Effector CD8-positive, alpha-beta T cell (primary cell): ENCODE measurements at places on chromosomes 7 and 10.

GRCh38 chr10:119614686-119615085, 17.9 kb upstream of the TIAL1 start:
- no peak for DNase-seq

- no peak for DNase-seq
These were observed 1.5 kb upstream of the SAP25 start for GRCh38 chr7:100575206-100575631.

DNA sequence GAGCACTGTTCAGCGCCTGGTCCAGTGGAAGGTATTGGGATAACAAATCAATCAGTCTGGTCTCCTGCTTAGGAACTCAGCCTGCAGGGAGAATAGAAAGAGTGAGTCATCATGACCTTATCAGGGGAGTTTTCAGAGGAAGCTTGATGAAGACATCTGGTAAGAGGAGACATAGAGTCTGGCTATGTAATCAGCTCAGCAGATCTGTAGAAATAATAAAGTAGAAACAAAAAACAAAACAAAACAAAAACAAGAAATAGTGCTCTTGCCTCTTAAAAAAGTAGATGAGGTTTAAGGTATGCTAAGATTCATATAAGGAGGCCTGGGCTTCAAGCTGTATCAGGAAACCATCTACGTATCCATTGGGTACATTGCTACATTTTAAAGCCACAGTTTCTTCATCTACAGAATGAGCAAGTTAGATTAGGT, 14.4 kb downstream of the TAS2R41 start:
- DNase-seq = no peak

GRCh38 chr7:34622771-34623250, 35.2 kb upstream of the NPSR1 start:
- no peak for DNase-seq

DNA sequence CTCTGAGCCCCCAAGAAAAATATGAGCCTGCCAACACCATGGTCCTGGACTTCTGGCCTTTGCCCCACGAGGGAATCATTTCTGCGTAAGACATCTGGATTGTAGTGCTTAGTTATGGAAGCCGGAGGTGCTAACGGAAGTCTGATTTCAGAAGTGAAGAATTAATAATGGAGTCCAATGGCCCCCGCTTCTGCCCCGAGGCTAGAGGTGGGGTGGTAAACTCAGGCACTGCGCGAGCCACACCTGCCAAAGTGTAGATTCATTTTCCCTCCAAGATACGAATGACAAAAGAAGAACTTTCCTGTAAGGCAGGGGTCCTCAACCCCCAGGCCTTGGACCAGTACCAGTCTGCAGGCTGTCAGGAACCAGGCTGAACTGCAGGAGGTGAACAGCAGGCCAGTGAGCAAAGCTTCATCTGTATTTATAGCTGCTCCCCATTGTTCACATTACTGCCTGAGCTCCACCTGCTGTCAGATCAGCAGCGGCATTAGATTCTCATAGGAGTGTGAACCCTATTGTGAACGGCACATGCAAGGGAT, 22.3 kb downstream of the CNPY1 start:
- DNase-seq = no peak

- DNase-seq = no peak
These were observed 211.3 kb upstream of the PPP2R2D start for GRCh38 chr10:131689486-131689885.

DNA sequence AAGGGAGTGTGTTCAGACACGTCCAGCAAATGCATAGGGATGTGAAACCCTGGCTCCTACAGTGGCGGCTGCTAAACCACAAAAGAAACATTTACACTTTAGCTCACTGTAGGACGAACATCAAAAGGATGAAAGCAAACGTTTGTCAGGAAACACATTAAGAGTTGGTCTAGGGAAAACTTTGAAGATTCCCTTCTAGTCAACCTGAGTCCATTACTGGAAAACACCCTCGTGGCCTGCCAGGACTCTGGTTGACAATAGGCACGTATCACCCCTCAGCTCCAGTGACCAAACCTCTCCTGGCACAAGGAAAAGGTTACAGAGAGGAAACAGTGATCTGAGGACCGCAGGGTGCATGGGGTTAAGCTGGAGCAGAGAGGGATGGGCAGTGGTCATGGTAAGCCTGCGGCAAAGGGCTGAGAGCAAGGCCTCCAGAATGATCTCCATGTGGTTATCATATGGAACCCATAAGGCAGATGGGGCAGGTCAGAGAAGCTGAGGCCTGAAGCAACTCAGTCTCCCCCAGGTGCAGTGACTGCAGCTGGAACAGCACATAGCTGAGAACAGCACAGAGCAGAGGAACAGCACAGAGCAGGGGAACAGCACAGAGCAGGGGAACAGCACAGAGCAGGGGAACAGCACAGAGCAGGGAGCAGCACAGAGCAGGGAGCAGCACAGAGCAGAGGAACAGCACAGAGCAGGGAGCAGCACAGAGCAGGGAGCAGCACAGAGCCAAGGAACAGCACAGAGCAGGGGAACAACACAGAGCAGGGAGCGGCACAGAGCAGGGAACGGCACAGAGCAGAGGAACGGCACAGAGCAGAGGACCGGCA, 49.9 kb downstream of the CHST15 start:
- DNase-seq = no peak

DNA sequence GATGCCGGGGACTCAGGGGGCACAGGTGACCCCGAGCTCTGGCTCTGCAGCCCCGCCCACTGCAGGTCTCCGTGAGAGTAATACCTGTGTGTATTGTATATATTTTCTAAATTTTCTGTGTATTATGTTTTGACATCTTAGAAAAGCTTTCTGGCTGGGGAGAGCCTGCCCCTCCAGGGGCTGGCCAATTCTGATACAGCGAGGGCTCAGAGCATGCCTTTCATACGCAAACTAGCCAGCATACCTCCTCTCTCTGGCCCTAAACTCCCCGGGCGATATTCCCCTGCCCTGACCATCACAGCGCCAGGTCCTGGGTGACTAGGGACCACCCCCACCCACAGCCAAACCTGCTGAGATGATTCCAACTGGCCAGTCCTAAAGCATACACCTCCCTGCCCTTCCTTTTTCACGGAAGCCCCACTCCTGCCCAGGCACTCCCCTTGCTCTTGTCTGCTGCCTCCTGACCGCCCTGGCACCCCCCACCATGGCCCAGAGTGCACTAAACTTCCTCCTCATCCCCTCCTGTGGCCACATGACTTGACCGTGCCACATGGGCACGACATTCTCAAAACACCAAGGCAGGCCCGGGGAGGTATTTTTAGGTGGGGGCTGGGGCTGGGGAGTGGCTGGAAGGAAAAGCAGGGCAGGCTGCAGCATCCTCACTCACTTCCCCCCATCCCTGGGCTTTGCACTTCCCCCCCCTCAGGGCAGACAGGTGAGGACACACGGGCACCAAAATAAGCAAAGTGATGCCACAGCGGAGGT, 61.5 kb downstream of the INSIG1 start:
- DNase-seq = no peak

DNA sequence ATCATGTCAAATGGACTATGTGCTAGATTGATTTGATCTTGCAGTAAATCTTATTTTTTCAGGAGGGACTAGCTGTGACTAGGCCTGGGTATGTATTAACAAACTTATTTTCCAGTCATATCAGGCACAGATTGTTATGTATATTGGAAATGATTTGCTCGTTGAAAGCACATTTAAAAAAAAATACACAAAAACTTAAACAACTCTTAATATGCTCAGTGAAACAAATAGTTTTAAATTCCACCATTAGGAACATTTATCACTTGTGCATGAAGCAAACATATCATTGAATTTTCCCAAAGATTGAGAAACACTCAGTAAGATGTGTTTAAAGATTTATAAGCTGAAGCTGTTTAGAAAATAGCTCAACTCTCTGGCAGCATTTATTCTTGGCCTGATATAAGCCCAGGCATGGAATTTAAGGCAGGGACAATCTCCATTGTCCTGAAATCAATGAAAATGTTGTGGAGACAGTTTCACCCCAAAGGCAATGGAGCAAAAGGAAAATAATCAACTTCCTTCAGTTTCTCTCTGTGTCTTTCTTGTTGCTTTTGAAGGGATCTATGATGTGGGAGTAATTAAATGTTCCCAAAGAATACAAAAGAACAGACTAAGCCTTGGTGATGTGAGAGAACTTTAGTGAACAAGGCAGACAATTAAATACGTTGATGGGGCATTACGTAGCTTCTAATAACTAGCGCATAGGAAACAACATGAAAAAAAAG, 250.3 kb downstream of the GPR37 start:
- DNase-seq = no peak

DNA sequence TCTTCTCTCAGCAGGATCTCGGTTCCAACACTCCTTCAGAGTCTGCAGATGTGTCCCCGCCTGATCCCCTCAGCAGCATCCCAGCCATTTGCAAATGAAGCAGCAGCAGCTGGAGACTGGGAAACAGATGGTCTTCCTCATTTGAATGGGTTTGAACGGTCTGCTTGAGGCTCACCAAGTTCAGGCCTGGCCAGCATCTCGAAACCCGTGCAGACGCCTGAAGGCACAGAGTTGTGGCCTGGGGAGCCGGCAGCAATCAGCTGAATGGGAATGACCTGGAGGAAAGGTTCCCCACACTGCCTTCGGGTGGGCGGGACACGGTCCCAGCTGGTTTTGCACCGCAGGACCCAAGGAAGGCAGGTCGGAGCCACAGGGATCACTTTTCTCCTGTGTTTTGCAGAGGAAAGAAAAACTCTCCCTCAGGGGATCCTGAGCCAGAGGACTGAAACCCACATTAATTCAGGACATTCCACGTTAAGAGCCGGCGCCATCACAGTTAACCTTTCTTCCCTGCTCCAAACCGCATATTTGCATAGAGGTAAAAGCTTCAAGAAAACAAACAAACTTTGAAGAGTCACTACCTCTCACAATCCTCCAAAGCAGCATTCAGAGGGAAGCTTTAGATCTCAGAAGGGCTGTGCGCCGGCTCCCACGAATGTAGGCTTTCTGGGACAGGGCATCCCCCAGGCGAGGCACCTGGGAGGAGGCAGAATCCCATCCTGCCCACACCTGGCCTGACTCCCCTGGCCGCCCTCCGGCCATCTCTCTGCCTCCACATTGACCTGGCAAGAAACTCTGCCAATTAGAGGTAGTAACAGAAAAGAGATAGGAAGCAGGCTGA, 17.7 kb downstream of the FGFR2 start:
- DNase-seq = no peak

GRCh38 chr10:28704464-28705161, 27.3 kb downstream of the BAMBI start:
- no peak for DNase-seq

- DNase-seq = no peak
These were observed 80.6 kb downstream of the USP6NL start for GRCh38 chr10:11530806-11531205.

DNA sequence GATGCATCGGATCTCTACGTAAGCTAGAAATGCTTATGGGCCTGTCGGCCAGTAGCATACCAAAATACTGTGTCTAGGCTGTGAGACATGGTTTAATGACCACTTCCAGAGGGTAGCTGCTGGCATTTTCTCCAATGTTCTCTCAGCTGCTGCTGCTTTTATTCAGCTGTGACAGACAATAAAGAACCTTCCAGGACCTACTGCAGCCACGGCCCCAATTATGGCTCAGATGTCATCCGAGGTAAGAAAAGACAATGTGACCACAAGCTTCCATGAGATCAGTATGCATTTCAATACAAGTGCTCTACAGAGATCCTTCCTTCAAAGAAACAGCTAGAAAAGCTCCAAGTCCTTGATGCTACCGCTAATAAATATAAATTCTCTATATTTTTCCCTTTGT, 256.2 kb downstream of the SDHAF3 start:
- no peak for DNase-seq

DNA sequence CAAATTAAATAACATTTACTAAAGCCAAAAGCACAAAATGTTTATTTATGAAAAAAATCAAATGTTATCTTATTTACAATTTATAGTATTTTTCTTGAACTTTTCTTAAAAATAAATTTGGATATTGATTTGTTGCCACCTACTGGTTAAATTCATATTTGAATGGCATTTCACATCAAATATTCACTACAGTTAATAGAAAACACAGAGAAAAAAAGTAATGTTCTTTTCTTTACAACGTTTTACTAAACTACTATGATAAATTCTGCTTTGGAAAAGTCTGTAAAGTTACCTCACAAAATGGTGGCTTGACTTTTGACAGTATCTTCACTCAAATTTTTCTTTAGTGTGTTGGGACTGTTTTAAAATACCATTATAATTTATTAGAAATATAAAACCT, 52.7 kb downstream of the SRPK2 start:
- no peak for DNase-seq

- DNase-seq = no peak
These were observed 31.1 kb downstream of the LMTK2 start for GRCh38 chr7:98137826-98138151.

GRCh38 chr7:94578614-94579013, 69.0 kb downstream of the CASD1 start:
- no peak for DNase-seq

DNA sequence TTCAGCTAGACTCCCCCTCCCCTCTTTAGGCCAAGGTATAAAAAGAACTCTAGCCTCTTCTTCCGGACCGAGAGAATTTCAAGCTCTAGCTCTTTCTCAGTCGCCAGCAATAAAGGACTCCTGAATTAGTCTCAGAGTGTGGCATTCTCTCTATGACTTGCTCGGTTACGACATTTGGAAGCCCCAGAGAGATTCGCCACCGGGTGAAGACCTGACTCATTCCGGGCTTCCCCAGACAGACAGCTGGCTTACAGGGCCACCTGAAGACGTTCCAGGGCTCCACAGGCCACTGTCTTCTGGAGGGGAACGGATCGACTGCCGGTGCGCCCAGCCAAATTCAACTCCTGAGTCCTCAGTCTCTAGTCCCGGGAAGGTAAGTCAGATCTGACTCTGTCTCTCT, at the start of gene AKR1B15:
AKR1B15 (plus strand) TSS at position 234 of the 400 bp plus-strand sequence. CDS start 15,510 bp downstream, outside the sequence.
- no peak for DNase-seq

DNA sequence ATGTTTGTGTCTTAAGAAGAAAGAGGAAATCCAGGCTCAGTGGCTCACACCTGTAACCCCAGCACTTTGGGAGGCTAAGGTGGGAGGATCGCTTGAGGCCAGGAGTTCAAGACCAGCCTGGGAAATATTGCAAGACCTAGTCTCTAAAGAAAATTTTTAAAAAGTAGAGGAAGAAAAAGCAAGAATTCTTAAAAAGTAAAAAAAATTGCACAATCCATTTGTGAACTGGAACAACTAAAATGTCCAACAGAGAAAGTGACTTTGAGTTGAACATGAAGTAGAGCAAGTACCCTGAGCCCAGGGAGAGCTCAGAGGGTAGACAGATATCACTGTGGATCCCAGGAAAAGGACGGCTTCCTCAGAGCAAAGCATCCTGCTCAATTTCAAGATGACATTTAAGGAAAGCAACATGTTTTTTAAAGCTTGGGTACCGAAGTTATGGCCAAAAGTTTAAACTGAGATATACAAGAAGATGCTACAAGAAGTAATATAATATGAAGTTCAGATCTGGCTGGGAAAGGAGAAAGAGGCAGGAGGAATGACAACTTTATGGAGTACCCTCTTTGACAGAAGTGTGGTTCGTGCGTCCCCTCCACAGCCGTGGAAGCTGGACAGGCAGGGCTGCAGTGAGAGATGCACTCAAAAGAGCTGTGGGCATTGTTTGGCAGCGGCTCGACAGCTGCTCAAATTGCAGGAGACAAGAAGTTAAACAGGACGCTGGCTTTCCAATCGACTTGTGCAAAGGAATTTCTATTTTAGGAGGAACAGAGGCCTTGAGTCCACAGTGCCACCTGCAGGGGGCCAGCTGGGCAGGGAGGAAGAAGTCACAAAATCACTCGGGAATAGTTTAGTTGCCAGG, 201.3 kb downstream of the JCAD start:
- DNase-seq = no peak
